Subcutaneous preadipocyte (primary cell): ENCODE measurements at places on chromosomes 3 and 15. TPM values are rescaled to one million over a fixed set of nuclear protein-coding genes. Genes with fewer than 3 reads are reported as not detected.

DUT gene
- 59.5 and 59.6 TPM in 2 replicates for total RNA-seq

MAGI1 gene
- total RNA-seq = 5.5 and 9.2 TPM in 2 replicates

ANKRD63 gene
- total RNA-seq = not detected in 2 replicates

LRTM1 gene
- not detected in 2 replicates for total RNA-seq

SLC28A1 gene
- total RNA-seq = not detected in 2 replicates

KCNAB1 gene
- total RNA-seq = under 0.01 TPM in 1 of 2 replicates, not detected in the other

CCR9 gene
- total RNA-seq = not detected in 2 replicates

DAZL gene
- total RNA-seq = 0.37 and 0.59 TPM in 2 replicates

AADACL2 gene
- not detected in 2 replicates for total RNA-seq

VGLL3 gene
- 52.6 and 73.9 TPM in 2 replicates for total RNA-seq

LDHAL6B gene
- not detected in 2 replicates for total RNA-seq

TERC gene
- 269 and 557 TPM in 2 replicates for total RNA-seq

C2CD4A gene
- not detected in 2 replicates for total RNA-seq

NCKIPSD gene
- total RNA-seq = 15.1 and 18.0 TPM in 2 replicates

P2RY12 gene
- 0.37 TPM in 1 of 2 replicates, not detected in the other for total RNA-seq

KBTBD12 gene
- total RNA-seq = not detected in 2 replicates

WDR93 gene
- under 0.01 TPM in 1 of 2 replicates, not detected in the other for total RNA-seq

IQCH gene
- total RNA-seq = 3.7 and 6.1 TPM in 2 replicates

PLSCR4 gene
- total RNA-seq = 9.4 and 11.0 TPM in 2 replicates

NPAP1 gene
- total RNA-seq = not detected in 2 replicates

HHATL gene
- total RNA-seq = not detected in 2 replicates

GOLGA6A gene
- not detected in 2 replicates for total RNA-seq

SOX14 gene
- not detected in 2 replicates for total RNA-seq

CMTM6 gene
- 60.6 and 70.4 TPM in 2 replicates for total RNA-seq

PLSCR5 gene
- total RNA-seq = not detected in 2 replicates

ONECUT1 gene
- total RNA-seq = not detected in 2 replicates

SNTN gene
- not detected in 2 replicates for total RNA-seq

CCRL2 gene
- total RNA-seq = under 0.01 TPM in 1 of 2 replicates, not detected in the other

COL6A5 gene
- not detected in 2 replicates for total RNA-seq
